NCI-H460 (cell line): ENCODE measurements at places on chromosomes 7 and 10. TPM values are rescaled to one million over a fixed set of nuclear protein-coding genes. Genes with fewer than 3 reads are reported as not detected.

DNA sequence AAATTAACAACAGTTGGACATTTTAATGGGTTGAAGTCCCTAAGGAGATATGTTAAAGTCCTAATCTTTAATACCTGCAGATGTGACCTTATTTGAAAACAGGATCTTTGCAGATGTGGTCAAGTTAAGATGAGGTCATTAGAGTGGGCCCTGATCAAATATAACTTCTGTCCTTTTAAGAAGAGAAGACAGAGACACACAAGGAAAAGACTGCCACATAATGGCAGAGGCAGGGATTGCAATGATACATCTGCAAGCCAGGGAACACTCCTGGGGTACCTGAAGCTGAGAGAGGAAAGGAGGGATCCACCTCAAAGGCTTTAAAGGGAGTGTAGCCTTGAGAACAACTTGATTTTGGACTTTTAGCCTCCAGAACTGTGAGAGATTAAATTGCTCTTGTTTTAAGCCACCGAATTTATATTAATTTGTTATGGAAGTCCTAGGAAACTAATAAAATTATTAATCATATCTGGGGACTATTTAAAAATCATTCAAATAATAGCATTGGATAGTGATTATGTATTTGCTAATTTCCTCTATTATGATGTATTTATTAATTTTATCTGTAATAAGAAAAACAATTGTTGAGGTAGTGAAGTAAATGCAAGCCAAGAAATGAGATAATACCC lies 700.0 kb upstream of the PCDH15 start:
- peak; percentile 43 for DNase-seq

- DNase-seq: no peak
Observed at GRCh38 chr10:91799612-91799975, 1.4 kb downstream of the TNKS2 start.

DNA sequence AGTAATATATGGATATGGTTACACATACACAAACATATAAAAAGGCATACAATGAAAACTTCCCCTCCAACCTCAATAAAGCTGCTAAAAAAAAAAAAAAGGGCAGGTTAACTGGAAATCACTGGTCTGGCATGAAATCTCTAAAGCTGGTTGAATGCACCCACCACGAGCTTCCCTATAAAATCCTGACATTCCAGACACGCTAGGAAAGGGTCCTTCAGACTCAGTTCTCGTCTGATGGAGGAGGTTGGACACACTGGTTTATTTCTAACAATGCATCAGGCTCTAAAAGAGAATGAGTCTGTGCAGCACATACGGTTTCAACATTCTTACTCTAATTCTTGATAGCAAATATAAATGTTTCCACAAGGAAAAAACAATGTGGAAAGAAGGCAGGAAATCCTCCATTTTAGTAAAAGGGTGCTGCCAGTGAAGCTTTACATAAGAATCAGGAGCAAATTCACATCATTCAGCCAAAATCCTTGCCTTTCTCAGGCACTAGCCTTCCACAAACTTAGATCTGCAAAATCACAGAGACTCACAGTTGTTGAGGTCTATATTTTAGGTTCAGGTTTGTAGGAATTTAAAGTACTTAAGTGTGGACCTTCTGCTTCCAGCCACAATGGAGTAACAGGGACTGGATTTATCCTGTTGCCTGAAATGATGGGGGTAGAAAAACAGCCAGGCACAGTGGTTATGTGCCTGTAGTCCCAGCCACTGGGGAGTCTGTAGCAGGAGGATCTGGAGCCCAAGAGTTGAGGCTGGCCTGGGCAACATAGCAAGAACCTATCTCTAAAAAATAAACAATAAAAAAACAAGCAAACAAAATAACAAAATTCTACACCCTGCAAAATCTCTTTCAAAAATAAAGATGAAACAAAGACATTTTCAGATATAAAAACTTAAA lies 73.5 kb downstream of the CYTH3 start:
- DNase-seq: no peak

- DNase-seq: peak; percentile 92
Observed at GRCh38 chr10:106557951-106558733, 606.4 kb downstream of the SORCS1 start.

GRCh38 chr7:158345731-158346130 lies 241.9 kb downstream of the PTPRN2 start:
- no peak for DNase-seq

DNA sequence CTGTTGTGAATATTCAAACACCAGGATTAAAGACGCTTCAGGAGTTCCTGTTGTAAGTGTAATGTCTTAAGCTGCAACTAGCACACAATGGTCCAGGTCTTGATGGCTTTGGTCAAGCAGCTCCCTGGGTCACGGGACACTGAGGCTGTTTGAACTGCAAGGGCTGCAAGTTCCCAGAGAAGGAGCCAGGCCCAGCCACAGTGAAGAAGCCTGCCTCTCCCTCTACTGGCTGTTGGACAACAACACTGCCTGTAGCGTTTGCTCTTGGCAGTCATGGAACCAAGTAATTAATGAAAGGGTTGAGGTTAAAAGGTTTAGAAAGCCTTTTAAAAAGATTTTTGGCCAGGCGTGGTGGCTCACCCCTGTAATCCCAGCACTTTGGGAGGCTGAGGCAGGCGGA lies 31.9 kb upstream of the GUSB start:
- DNase-seq: peak; percentile 31

MMP21 gene
- not detected in 2 replicates for total RNA-seq

MOGAT3 gene
- not detected in 2 replicates for total RNA-seq

NUTM2E gene
- total RNA-seq: not detected in 2 replicates

ABCB4 gene
- total RNA-seq: 0.07 TPM in 1 of 2 replicates, not detected in the other

COL17A1 gene
- total RNA-seq: not detected in 2 replicates

AZGP1 gene
- total RNA-seq: not detected in 2 replicates

CFAP69 gene
- total RNA-seq: 3.2 and 4.3 TPM in 2 replicates
